Stimulated activated CD8-positive, alpha-beta memory T cell treated with anti-CD3 and anti-CD28 coated beads, Interleukin-12 subunit alpha, Interleukin-12 subunit beta, amount 100 ng/mL, for 4 hours (primary cell): ENCODE measurements at places on chromosomes 1 and 21.

GRCh38 chr1:55124470-55124869 is 85.1 kb downstream of the PCSK9 start:
- DNase-seq: no peak

GRCh38 chr1:246161626-246162025 is 345.5 kb downstream of the SMYD3 start:
- no peak for DNase-seq

GRCh38 chr1:97461782-97462181 is 459.1 kb downstream of the DPYD start:
- no peak for DNase-seq

DNA sequence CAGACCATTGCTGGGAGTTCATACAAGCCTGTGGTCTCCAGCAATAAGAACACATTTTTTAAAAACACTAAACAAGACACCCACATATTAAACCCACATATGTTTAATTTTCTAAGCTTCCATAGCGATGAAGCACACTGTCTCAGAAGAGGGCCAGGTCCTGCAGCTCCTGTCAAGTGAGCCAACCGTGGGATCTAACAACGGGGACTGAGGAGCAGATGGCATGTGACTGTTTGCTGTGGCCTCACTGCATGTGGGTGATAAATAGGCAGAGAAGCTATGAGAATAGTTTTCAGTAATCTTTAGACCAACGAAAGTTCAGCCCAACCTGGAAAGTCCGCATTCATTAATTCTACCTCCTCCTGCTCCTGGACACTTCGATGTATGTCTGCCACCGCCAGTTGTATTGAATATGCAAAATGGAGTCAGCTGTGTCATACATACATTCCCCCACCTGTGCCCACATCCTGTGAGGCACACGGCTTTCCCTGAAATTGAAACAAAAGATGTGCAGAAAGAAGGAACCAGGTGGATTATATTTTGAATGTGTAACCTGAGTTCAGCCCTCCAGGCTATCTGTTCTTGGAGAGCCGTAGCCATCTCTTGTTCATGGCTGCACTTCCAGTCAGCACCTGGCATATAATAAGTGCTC is 88.2 kb downstream of the MIS18A start:
- DNase-seq: no peak

- no peak for DNase-seq
Measured at GRCh38 chr1:164644268-164644667, 85.3 kb downstream of the PBX1 start.

- DNase-seq: no peak
Measured at GRCh38 chr21:33541105-33541711, 709 bp downstream of the GART start.

GRCh38 chr1:10918531-10918930 is 93.9 kb upstream of the TARDBP start:
- no peak for DNase-seq

DNA sequence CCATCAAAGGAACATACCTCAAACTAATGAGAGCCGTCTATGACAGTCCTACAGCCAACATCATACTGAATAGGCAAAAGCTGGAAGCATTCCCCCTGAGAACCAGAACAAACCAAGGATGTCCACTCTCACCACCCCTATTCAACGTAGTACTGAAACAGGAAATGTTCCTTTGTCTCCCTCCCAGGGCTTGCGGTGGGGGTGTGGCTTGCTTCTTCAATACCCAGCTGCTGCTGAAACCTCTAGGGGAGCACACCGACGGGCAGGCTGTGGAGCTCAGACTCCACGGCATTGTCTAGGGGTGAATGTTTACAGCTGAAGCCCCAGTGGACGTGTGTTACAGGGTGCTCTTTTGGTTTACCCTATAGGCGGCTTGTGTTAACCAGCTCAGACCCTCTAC is 30.5 kb upstream of the B3GALT2 start:
- no peak for DNase-seq

- DNase-seq: no peak
Measured at GRCh38 chr1:180503280-180503862, 994 bp upstream of the ACBD6 start.

DNA sequence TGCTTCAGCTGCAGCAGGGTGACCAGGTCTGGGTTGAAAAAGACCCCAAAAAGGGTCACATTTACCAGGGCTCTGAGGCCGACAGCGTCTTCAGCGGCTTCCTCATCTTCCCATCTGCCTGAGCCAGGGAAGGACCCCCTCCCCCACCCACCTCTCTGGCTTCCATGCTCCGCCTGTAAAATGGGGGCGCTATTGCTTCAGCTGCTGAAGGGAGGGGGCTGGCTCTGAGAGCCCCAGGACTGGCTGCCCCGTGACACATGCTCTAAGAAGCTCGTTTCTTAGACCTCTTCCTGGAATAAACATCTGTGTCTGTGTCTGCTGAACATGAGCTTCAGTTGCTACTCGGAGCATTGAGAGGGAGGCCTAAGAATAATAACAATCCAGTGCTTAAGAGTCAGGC is 2.9 kb downstream of the C1QA start:
- DNase-seq: no peak

- DNase-seq: no peak
Measured at GRCh38 chr1:226650236-226650841, 88.7 kb downstream of the ITPKB start.

- DNase-seq: no peak
Measured at GRCh38 chr1:15220825-15221431, 26.1 kb upstream of the FHAD1 start.

DNA sequence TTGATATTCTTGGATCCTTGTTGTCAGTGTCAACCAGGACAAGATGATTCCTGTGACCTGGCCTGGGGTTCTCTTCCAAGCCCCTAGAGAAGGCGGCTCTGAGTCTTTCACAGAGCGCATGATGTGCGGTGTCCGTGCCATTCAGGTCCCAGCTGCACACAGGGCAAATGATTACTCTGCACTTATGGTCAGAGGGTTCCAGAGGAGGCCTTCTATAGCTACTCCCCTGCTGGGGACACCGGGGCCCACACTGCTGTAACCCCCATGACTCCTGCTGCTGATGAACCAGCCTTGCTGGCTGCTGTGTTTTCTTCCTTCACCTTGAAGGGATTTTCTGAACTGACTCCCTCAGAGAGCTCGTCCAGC is 1.5 kb downstream of the PTGFRN start:
- DNase-seq: no peak

DNA sequence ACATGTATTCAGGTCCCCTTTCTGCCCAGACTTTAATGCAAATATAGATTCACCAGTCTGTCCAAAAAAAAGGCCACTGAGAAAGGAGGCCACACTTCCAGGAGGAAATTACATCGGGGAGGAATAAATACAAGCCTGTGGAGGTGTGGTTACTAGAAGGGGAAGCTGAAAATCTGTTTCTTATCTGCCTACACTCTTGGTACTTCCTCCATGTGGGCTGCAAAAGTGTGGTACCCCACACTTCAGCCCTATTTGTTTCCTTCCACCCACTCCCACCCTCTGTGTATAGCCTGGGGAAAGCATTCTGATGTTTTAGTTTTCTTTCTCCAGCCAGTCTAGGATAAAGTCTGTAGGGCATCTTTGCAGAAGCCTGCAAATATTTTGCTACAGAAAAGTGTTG is 38.4 kb downstream of the UTP25 start:
- DNase-seq: no peak

DNA sequence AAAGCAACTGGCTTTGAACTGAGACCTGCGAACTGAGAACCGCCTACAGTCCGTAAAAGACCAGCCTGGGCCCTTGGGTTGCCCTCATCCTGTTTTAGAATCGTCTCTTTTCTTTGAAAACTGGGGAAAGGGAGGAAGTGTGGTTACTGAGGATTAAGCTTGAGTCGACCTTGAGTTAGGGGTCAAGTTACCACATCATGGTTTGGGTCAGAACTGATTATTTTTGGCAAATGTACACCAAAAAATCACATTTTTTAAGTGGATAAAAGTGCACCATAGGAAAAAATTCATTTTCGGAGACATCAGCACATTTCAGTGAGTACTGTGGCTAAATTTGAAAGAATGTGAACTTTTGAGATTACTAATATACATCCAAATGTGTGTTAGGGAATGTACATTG is 76.9 kb upstream of the KAZN start:
- no peak for DNase-seq

DNA sequence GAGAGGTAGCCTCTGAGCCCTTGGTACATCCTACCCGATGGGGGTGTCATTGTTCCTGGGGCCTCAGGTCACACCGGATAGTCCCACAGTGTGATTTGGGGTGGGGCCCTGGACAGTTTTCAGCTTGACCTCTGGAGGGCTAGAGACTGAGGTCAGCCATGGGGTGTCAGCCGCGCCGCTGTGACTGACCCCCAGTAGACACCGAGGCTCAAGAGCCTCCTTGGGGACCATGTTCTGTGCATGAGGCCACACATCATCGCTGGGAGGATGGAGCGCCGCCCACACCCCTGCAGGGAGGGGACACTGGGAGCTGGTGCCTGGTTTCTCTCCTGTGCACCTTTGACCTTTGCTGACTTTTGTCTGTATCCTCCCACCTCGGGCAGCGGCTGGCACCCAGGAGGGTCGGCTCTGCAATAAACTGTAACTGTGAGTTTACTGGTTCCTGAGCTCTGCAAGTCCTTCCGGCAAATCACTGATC is 22.6 kb downstream of the ITGB2 start:
- DNase-seq: no peak
